ENCODE measurements at places on chromosomes 3 and 15.

- no peak for DNase-seq
These were observed 3.0 kb downstream of the ONECUT1 start for GRCh38 chr15:52787123-52787503.

DNA sequence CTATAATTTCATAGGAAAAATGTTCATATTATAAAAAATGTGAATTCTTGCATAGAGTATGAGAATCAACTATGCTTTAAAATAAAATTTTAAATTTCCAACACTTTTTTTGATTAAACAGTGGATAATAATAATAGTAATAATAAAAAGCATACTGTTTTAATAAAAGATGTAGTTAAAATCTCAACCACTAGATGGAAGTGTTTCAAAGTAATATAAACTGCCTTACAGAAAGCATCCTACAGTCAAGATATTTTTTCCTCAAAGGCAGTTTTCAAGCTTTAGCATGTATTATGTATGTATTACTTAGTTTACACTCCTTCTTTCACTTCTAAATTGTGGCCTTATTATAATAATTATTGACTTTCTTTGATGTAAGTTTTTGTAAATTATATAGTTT lies 217.5 kb downstream of the CHL1 start:
- no peak for DNase-seq

DNA sequence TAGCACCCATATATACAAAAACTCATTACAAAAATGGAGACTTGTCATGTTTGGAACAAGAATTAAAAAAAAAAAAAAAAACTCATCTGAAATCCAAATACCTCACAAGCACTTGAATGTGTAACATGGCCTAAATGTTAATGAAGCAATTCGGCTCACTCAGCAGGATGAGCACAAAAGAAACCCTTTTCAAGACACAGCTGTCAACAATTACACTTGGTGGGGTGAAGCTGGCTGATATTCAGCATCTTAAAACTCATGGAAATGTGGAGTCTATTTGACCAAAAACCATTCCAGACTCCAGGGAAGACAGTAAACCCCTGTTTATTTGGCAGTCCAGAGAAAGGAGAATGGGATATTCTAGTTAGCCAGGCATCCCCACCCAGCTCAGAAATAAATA lies 205.4 kb upstream of the TSC22D2 start:
- no peak for DNase-seq

DNA sequence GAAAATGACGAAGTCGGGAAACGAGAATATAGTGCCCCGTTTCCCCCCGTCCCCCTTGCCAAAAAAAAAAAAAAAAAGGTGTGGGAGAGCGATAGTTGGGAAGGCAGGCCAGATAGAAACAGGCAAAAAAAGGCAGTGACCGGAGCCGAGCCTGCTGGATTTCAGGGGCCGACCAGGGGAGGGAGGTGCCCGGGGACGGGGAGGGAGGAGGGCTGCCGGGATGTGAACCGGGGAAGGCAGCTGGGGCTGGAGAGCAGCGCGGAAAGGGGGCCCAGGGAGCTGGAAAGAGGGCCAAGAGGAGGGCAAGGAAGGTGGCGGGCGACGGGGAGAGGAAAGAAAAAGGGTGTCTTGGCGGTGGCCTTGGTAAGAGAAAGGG lies 837 bp downstream of the LRRN1 start:
- DNase-seq, result no peak

DNA sequence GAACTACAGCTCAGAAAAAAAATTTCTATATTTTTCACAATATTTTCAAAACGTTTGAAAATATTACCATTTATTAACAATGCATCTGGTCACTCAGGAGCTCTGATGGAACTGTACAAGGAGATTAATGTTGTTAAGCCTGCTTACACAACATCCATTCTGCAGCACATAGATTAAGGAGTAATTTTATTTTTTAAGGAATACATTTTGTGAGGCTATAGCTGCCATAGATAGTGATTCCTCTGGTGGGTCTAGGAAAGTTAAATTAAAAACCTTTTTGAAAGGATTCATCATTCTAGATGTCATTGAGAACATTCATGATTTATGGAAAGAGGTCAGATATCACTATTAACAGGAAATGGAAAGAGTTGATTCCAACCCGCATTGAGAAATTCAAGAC lies 196.9 kb downstream of the C3orf38 start:
- no peak for DNase-seq

- no peak for DNase-seq
These were observed 27.9 kb upstream of the NMNAT3 start for GRCh38 chr3:139705631-139706030.

GRCh38 chr15:61090386-61091288 lies 138.5 kb downstream of the RORA start:
- no peak for DNase-seq
